ENCODE measurements at places on chromosomes 6 and 20.

GRCh38 chr6:18132346-18132745 lies 9.9 kb upstream of the NHLRC1 start:
- DNase-seq = no peak

- DNase-seq = no peak
These were observed 159.7 kb downstream of the GMDS start for GRCh38 chr6:2085657-2086056.

GRCh38 chr6:16399158-16399557 lies 160.8 kb downstream of the GMPR start:
- no peak for DNase-seq

GRCh38 chr6:34517461-34517881 lies 38.7 kb downstream of the SPDEF start:
- no peak for DNase-seq

DNA sequence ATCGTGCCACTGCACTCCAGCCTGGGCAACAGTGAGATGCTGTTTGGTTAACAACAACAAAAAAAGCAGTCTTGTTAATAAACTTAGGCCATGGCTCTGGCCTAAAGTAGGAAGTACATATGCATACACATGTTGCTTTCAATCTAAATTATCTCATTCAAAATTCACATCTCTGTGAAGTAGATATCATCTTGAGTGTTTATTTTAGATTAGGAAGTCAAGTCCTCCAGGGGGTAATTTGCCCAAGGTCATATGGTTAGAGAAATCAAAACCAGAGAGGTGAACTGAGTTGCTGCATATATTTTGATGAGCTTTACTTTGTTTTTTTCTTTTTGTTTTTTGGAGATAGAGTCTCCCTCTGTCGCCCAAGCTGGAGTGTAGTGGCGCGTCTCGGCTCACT lies 52.8 kb downstream of the B4GALT5 start:
- no peak for DNase-seq

GRCh38 chr6:68756454-68757375 lies 121.6 kb downstream of the ADGRB3 start:
- DNase-seq = no peak

- no peak for DNase-seq
These were observed 235.3 kb downstream of the TMEM242 start for GRCh38 chr6:157087974-157088373.

DNA sequence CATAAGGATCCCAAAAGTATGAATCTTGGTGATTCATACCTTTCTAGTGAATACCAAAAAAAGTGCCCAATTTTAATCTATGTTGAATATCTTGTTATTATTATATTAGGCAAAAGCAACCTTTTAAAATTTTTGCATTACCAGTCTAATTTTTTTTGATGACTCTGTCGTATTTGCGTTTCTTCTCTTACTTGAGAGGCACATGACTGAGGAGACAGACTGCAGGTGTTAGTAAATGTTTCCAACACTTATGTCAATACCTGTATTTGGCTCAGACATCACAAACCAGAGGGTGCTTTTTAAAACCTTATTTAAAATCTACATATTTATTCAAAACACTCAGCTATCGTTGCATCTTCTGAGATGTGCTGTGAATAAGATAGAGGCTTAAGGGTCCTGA lies 27.1 kb downstream of the ID4 start:
- DNase-seq = no peak

GRCh38 chr6:159761129-159761872 lies 544 bp upstream of the ACAT2 start:
- DNase-seq = no peak

DNA sequence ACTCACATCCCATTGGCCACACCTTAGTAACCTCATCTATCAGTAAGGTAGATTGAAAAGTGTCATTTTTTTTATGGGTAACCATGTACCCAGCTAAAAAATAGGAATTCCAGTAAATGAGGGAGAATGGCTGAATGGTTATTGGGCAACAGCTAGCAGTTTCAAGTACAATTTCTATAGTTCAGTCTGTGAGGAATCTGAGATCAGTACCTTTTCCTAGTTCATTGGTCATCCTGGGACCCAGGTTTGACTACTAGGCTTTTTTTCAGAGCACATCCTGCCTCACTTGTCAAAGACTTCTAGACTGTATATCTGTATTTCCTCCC lies 28.3 kb downstream of the PHF3 start:
- no peak for DNase-seq

DNA sequence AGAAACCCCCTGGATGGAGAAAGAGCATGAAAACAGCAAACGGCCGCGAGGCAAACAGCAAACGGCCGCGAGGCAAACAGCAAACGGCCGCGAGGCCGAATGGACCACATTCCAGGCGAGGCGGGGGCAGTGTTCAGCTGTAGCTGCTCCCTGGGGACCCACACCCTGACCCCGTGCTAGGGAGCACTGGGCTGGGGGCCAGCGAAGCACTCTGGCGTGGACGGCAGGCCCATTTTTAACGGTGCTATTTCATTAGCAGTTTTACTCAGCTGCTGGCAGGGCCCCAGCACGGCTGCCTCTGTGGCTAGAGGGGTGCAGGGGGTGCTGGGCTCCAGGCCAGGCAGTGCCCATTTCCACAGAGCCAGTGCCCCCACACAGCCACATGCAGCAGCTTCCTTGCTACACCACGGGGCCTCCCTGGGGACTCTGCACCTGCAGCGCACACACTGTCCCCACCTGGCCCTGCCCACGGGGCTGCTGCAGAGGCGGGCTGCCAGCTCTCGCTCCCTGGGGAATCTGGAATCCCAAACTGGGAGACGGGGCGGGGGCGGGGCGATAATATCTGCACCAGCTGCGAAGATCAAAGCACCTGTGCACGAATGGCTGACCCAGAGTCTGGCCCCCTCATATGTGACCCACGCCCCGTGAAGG lies 35.6 kb upstream of the SLCO4A1 start:
- no peak for DNase-seq

GRCh38 chr6:132812255-132812732 lies 2.1 kb upstream of the RPS12 start:
- no peak for DNase-seq

DNA sequence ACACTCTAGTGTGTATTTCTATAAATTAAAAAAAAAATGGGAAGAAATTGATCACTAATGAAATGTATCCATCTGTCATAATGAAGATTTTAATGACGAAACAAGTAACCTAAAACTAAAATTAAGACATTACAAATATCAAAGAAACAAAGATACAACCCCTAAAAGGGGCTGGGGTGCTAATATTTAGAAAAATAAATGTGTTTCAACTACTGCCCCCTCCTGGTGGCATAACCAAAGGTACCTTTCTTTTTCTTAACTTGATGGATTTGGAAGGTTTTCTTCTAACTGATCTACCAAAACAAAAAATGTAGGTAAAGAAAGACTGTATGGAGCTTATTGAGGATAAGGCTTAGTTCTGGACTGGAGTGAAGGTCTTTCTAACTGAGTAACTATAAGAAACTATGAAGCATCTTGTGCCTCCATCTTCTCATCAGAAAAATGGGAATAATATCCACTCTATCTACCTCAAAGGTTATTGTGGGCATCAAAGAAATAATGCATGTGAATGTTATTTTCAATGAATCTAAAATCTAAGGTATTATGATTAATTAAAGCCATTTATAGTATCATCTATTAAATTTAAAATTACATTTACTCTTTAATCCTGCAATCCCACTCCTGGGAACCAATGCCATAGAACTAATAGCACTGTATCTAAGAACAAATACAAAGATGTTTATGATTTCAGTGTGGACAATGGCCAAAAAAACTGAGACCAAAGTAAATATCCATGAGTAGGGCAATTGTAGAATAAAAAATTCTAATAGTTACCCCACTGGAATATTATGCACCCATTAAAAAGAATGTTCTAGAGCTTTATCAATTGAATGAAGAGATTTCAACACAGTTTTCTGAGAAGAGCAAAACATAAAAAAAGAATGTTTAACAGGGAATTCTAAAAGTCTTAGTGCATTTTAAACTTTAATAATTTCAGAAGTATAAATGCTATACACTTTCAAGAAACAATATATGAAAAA lies 117.2 kb downstream of the BACH2 start:
- no peak for DNase-seq

DNA sequence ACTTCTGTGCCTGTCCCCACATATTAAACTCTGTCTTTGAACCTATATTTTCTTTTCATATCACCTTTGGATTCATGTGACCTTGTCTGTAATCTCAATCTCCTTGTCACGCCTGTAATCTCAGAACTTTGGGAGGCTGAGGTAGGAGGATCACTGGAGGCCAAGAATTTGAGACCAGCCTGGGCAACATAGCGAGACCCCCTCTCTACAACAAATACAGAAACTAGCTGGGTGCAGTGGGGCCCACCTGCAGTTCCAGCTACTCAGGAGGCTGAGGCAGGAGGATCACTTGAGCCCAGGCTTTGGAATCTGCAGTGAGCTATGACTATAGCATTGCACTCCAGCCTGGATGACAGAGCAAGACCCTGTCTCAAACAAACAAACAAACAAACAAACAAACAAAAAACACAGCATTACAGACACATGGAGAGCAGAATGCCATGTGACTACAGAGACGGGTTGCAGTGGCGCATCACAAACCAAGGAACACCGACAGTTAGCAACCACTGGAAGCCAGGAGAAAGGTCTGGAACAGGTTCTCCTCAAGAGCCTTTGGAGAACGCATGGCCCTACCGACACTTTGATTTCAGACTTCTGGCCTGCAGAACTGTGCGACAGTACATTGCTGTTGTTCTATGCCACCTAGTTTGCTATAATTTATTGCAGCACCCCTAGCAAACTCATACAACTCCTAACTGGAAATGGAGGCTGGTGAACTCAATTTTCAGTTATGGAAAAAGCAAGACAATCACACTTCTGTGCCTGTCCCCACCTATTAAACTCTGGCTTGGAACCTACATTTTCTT lies 14.6 kb upstream of the TIAM2 start:
- DNase-seq = no peak

- DNase-seq = no peak
These were observed 59.0 kb upstream of the ZNF184 start for GRCh38 chr6:27531772-27532459.

- DNase-seq = no peak
These were observed 52.2 kb upstream of the FNDC1 start for GRCh38 chr6:159117046-159117445.

DNA sequence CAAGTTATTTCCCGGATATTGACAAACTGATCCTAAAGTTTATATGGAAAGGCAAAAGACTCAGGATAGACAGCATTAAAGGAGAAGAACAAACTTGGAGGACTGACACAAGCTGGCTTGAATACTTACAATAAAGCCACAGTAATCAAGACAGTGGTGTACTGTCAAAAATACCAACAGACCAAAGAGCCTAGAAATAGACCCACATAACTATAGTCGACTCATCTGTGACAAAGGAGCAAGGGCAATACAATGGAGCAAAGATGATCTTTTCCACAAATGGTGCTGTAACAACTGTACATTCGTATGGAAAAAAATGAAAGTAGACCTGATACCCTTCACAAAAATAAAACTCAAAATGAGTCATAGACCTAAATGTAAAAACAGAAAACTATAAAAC lies 46.0 kb downstream of the ABHD12 start:
- DNase-seq = no peak

DNA sequence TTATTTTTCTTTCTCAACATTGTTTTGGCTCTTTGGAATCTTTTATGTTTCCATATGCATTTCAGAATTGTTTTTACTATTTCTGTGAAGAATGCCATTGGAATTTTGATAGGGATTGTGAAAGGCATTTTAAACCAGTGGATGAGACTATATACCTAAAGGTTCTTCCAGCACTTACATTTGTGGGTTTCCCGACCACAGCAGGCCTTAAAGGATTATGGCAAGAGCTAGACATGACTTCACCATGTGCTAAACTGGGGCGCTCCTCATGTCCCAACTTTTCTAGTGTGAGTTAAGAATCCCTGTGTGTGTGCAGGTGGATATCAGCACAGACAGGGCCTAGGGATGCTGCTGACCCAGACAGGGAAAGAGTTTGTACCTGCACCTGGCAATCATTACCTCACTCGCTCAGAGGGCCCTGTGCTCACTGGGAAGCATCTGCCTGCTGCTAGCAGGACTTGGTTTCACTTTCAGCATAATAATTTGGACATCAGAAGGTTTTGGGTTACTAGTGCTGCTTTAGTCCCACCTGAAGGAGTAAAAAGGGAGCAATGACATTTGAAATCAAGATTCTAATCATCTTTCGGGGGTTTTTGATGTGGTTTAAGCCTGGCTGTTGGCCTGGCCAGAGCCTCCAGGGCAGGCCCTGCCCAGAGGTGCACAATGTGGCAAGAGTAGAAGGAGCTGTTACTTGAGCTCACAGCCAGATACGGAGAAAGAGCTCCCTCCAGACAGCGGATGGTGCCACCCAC lies 137.1 kb downstream of the CDC5L start:
- no peak for DNase-seq

GRCh38 chr20:48531505-48531904 lies 296.3 kb downstream of the PREX1 start:
- no peak for DNase-seq

DNA sequence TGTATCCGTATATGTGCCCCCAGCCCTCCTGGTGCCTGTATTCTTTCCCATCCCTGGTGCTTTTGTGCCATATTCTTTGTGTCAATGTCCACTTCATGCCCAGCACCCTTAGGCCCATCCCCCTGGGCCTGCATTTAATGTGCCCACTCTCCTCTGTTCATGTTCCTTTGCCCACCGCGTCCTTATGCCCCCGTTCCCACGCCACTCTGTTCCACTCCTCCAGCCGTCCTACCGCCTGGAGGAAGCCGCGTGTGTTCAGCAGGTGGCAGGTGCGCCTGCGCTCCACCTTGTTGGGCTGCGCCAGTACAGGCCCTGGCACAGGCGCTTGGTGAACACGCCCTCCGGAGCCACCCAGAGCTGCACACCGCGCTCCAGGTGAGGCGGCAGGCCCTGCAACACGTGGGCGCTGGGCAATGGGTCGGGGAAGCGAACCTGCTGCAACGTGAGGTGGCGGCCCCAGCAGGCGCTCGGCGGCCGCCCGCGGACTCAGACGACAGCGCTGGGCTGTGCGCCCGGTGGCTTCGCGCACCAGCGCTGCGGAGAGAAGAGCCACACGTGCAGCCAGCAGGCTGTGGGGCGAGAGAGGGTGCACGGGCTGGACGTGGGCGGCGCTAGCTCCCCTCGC lies 4.0 kb upstream of the FOXS1 start:
- no peak for DNase-seq

DNA sequence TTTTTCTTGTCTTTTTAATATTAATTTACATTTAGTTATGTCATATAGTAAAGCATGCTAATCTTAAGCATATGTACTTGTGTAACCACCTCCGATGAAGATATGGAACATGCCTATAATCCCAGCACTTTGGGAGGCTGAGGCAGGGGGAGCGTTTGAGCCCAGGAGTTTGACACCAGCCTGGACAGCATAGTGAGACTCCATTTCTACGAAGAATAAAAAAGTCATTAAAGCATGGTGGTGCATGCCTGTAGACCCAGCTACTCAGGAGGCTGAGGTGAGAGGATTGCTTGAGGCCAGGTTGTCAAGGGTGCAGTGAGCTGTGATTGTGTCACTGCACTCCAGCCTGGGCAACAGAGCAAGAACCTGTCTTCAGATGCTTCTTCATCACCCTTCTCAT lies 628.8 kb upstream of the FLRT3 start:
- DNase-seq = no peak

GRCh38 chr6:131923356-131923755 lies 27.8 kb downstream of the CCN2 start:
- no peak for DNase-seq
